ENCODE measurements at places on chromosomes 3 and 15.

DNA sequence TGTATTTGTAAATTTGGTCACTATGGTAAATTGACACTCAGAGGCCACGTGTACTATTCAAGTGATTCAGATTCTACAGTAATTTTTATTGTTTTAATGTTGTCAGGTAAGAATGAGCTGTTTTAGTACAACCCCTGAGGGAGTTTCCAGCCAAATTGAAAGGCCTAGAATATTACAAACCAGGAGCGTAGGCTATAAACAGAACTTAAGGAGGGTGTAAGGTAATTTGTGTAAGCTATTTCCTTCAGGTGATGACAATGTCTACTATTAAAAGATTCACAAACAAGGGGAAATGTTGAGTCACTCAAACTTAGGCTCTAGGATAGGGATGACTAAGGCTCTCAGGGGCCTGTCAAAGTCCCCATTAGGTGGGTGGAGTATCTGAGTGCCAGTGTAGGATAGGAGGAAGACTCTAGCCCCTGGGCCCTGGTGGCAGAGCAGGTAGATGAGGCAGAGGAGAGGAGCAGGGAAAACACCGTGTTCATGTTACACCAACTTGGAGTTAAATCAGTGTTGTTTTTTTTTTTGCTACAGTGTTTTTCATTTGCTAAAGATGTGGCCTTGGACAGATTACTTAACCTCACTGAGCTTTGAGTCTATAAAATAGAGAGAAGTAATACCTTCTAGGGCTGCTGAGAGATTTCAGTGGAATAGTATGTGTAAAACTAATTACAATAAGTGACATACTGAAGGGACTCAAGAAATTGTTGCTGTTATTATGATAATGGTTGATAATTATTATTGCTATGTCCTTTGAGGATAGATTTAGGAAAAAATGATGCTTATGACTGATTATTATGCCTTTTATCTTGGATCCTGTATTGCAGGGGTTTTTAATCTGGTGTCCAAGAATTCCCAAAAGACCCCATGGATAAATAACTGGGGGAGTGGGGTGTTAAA is 10.3 kb downstream of the TM4SF1 start:
- DNase-seq, result no peak

GRCh38 chr3:165653130-165653778 is 184.0 kb downstream of the BCHE start:
- DNase-seq, result no peak

DNA sequence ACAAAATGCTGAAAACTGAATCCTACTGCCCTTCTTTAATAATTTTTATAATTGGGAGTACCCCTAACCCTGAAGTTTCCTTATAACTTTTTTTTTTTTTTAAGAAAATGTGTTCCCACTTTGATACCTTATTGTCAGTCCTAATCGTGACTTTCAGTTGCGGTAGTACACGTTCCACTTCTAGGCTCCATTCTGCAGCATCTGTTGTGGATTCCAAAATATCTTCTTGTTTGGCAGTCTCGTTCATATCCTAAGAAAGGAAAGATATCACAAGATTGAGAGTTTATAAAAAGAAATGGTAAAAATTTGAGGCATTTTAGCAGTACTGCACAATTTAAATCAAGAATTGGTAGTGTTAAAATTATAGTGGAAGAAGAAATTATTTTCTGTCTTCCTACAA is 30.8 kb downstream of the IFT57 start:
- DNase-seq, result no peak

- no peak for DNase-seq
Measured at GRCh38 chr15:77309392-77309791, 110.5 kb downstream of the PEAK1 start.

- no peak for DNase-seq
Measured at GRCh38 chr15:42070279-42070975, 23.9 kb downstream of the PLA2G4D start.

DNA sequence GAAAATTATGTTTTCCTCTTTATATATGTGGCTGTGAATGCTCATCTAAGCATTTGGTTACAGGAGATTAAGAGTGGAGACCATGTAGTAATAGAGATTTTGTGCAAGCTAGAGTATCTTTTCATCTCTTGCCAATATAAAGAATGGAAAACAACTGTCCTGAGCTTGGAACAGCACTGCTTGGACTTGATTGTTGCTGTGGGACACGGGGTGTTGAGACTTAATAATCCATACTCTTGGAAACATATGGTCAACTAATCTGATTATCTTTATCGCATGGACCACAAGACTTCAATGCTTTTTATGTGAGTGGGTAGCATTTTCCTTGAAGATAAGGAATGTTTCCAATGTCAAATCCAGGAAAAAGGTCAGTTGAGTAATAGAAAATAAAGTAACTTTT is 806.3 kb downstream of the DIPK2A start:
- no peak for DNase-seq

GRCh38 chr15:37921527-37922385 is 12.7 kb upstream of the TMCO5A start:
- no peak for DNase-seq

DNA sequence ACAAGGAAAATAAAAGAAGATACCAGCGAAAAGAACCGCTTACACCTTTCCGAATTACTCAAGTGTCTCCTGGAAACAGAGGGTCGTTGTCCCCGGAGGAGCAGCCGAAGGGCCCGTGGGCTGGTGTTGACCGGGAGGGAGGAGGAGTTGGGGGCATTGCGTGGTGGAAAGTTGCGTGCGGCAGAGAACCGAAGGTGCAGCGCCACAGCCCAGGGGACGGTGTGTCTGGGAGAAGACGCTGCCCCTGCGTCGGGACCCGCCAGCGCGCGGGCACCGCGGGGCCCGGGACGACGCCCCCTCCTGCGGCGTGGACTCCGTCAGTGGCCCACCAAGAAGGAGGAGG is 325 bp downstream of the ALCAM start:
- no peak for DNase-seq

DNA sequence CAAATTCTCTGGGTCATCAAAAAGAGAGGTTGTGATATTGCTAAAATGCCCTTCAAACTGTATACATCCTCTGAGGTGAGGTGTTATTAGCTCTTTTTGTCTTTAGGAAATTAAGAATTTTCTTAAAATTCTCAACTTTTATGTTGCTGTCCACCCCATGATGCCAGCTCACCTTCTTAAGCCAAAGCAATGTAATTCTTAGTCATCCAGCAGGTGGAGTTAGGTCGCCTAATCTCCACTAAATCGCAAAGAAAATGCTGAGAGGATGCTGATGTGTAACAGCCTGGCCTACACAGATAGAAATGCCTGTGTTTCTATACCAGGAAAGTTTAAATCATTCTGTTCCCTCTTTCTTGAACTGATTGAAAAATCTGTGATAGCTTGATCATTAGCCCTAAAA is 770.2 kb upstream of the ALCAM start:
- no peak for DNase-seq

- no peak for DNase-seq
Measured at GRCh38 chr3:164209363-164209762, 868.9 kb downstream of the SI start.

- DNase-seq, result no peak
Measured at GRCh38 chr3:106348139-106348690, 479.4 kb upstream of the CBLB start.

GRCh38 chr3:4795905-4796304 is 183.3 kb upstream of the BHLHE40 start:
- DNase-seq, result no peak

DNA sequence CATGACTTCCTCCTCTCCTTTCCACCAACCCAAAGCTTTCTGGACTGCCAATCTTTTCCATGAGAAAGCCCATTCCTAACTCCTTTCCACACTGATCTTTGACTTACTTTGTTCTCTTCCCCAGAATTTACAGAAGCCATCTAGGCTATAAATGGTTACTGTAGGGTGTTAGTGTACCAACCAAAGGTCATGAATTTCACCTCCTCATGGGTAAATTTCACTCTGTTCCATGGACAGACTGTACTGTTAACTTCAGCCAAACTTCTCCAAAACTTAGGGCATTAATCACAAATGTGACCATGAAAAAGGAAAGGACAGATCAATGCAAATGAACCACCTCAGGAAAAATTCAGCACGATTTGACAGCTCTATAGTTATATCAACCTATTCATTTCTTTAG is 54.9 kb downstream of the ATOSA start:
- no peak for DNase-seq

GRCh38 chr3:194489736-194490612 is 3.2 kb upstream of the ATP13A3 start:
- no peak for DNase-seq

DNA sequence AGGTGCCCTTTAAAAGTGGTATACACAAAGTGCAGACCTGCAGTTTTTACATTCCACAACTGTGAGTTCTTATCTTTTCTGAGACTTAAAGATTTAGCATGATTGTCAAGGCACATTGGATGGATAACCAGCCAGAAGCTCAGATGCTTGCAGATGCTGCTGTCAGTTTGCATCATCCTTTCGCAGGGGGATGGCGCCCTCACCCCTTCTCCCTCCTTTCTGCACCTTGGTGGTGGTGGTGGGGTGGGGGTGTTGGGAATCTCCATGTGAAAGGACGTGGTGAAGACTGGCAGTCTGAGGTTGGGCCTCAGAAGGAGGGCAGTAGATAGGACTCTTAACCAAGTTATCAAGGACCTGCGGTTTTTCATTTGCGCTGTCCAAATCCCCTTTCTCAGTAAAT is 309.6 kb upstream of the SEMA6D start:
- DNase-seq, result no peak

- DNase-seq, result no peak
Measured at GRCh38 chr3:132062535-132062934, 27.7 kb upstream of the CPNE4 start.

GRCh38 chr15:94174399-94174802 is 57.0 kb upstream of the MCTP2 start:
- DNase-seq, result no peak

GRCh38 chr15:75136758-75137157 is 64.9 kb upstream of the C15orf39 start:
- no peak for DNase-seq

GRCh38 chr15:74976159-74976558 is 19.2 kb upstream of the SCAMP5 start:
- DNase-seq, result no peak

DNA sequence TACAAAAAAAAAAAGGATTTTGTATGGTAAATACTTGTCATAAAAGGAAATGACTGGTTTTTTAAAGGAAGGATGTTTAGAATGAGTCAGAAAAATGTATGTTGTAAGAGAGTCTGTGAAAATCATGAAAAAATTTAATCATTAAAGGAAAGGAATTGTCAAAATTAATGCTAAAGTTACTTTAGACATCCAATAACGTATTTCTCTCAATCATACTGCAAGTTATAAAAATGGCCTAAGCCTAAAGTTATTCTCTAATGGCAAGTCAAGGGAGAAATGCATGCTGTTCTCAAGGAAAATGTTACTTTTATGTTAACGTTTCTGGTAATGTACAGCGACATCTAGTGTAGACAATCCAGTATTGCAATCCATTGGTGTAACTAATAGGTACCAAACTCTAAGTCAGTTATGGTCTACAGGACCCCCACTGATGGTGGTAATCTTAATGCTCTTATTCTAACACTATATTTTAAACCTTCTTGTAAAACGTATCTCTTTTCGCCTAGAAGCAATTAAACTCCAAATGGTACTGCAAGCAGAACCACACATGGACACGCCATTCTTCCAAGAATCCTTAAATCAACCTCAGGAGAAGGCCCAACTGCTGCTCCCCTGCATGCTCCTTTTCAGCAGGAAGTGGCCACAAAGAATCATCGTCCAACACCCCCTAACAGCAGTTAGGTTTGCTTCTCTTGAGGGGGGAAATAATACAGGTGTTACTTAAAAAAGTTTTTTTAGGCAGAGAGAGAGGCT is 35.2 kb downstream of the NCEH1 start:
- no peak for DNase-seq

GRCh38 chr15:75033809-75034208 is 10.4 kb downstream of the PPCDC start:
- DNase-seq, result no peak

- DNase-seq, result no peak
Measured at GRCh38 chr3:151283907-151284461, 5.6 kb upstream of the P2RY14 start.

DNA sequence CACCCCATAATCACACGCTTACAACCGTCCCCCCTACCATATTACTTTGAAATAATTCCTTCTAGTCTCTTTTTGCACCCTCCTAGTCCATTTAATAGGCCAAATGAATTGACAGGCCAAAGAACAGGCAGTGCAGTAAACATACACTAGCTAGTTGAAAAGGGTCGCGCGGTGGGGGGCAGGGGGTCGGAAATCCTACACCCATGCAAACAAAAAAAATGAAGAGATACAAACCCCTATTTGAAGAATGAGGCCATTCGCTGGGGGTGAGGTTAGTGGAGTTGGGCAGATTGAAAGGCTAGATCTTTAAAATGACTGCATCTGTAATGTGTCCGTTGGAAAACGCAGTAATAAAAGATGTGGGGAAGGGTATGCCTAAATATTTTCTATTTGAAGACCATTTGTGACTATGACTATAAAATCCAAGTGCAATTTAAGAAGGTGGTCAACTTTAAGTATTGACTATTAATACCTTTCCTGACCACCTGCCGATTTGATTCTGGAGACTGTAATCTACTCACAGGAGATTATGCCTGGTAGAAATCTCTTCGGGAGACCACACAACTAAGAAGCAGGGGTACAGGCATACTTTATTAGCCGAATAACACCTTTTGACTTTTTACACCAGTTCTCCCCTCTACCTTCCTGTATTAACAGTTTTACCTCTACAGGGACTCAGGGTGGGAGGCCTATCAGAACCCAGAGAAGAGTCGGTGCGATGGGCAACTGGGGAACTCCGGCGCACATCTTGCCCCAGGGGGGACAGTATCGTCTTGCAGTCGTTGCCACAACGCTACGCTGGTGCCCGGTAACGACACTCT is 762 bp upstream of the ARL6 start:
- no peak for DNase-seq

GRCh38 chr3:131224886-131225550 is 156.6 kb upstream of the NUDT16 start:
- no peak for DNase-seq

- DNase-seq, result no peak
Measured at GRCh38 chr15:22933641-22934061, 46.5 kb downstream of the CYFIP1 start.

GRCh38 chr3:125054449-125055329 is 1.1 kb downstream of the HEG1 start:
- no peak for DNase-seq

- no peak for DNase-seq
Measured at GRCh38 chr3:185825006-185825638, at the start of gene IGF2BP2. Gene IGF2BP2 (minus strand): TSS chr3:185825042. CDS start chr3:185824960, 82 bp downstream.

DNA sequence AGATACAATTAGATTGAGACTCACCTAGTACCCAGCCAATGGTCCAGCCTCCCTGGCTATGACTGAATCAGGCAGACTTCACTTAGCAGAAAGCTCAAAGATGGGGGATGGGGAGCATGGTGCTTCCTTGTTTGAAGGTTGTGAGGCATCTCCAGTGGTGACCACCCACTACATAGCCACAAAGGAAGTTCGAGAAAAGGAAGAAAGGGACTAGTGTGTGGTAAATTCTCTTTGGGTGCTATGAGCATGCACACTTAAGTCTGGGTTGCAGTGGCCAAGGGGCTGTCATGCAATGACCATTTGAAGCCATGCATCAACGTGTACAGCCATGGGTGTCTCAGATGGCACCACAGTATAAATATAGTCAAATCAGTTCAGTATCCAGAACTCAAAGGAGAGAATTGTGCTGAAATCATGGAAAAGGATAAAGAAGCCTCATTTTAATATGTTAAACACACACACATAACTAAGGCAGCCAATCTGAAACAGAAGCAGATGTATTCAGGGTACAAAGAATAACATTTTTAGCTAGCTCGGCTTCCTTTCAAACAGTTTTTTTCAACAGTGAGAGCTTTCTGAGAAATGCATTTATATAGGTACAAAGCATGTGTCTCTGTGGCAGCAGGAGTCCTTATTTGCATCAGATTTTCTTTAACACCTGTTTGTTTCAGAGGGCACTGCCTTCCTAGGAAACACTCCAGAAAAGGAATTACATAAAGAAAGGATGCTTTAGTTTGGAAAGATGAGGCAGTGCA is 275.5 kb downstream of the GAP43 start:
- no peak for DNase-seq

Measured in activated naive CD8-positive, alpha-beta T cell treated with anti-CD3 and anti-CD28 coated beads, Interleukin-2, amount 50 U/mL, for 16 hours (primary cell).